Glutamatergic neuron (in vitro differentiated cells): ENCODE measurements at places on chromosomes 12 and 14. TPM values are rescaled to one million over a fixed set of nuclear protein-coding genes. Genes with fewer than 3 reads are reported as not detected.

DNA sequence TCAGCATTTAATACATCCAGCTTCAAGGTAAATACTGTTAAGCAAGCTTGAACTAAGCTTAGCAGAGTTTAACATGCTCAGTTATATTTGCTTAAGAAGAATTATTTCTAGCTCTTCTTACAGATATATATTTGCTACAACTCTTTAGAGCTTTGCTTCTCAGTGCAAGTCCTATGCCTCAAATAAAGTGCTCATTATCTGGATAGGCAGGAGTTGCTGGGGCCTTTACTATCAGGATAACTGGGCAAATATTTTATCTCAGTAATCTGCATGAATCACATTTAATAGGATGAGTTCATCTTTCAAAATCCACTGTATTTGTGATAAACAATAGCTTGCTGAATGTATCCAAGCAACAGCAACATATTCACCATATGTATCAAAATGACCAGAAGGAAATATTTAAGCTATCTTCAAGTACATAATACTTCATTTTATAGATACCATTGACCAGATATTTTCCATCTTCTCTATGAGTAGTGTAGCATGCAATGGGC is 187.6 kb downstream of the NOVA1 start:
- DNase-seq, result no peak

DNA sequence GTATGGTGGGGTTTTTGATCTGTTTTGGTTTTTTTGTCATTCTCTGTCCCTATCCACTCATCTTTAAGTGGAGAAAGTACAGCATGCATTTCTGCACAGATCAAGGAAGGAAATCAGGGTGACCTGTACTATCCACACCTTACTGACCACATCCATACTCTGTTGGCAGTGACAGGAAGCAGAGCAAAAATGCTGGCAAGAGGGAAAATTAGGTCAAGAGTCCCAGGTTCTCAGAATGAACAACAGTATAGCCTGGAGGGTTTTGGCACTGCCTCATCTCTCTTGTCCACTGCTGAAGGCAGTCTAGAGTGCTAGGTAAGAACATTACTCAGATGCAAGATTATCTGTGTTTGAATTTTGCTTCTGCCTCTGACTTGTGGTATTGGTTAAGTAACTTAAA is 70.7 kb downstream of the TAOK3 start:
- DNase-seq, result no peak

DNA sequence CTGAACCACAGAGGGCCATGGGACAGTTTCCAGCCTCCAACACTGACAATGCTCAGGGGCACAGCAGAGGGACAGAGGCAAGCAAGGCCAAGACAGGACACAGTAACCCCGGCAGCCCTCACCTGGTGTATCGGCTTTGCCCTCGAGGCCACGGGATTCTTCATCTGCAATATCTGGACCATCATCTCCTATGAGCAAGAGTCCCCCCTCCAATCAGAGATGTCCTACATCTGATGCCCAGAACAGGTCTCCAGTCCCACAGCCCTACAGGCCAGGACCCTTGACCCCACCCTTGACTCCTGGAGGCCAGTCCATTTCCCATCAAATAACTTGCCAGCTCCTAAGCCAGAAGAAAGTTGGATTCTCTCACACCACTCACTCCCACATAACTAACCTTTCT is 17.4 kb downstream of the KMT2D start:
- no peak for DNase-seq

DNA sequence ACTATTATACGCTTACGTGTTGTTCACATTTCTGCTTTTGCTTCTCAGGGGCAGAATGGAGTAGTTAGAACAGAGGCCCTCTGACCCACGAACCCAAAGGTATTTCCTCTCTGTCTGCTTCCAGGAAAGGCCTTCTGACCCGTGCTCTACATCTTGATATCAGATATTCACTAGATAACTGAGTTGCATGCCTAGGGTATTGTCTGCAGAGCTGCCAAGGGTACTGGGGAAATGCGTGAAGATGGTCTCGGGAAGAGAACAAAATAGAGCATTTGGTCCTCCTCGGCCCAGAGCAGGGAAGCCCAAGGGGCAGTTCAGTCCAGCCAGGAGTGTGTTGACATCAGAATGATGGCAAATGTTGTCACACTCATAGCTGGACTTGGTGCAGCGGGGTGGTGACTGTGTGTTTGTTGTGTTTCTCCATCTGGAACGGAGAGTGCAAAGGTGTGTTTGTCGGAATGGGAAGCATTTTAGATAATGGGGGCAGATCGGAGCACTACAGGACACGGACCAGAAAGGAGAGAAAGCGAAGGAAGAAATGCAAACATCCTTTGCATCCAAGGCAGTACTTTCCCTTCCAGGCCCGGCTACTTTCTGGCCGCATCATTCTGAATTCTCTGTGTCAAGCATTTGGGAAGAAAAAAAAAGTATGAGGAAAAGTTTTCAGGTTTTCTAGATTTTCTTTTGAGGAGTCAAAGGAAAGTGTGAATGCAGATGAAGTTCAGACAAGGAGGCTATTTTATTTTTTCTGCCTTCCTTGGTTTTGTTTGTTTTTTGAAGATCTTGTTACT is 8.1 kb downstream of the GLT1D1 start:
- no peak for DNase-seq

DNA sequence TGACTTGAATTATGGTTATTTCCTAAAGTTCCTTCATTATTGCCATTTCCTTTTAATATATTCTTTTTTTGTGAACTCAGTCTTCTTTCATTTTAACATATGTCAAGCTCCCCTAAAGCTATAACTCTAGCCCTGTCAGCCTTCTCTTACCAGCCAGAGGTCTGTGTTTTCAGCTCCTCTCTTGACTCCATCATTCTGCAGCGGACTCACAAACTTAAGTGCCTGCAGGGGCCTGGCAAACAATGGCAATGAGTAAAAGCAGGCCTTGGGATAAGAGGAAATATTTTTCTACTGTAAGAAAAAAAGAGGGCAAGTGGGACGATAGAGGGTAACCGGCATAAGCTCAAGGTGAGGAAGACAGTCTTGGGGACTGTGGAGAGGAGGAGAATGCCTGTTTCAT is 424.5 kb upstream of the RGS6 start:
- no peak for DNase-seq

- no peak for DNase-seq
Observed at GRCh38 chr14:35378425-35379233, 25.9 kb downstream of the NFKBIA start.

- DNase-seq, result no peak
Observed at GRCh38 chr14:73741876-73742519, 27.8 kb upstream of the PNMA1 start.

The TMEM63C gene
- 39.9 TPM for total RNA-seq

The TMPRSS12 gene
- not detected for total RNA-seq
